ENCODE measurements at places on chromosomes 16 and 17.
A peak's percentile ranks its signal among the peaks of the same experiment; 100 is the strongest.

- peak; percentile 78 for DNase-seq
These were observed 31.0 kb upstream of the RHOT1 start for GRCh38 chr17:32111141-32111771.

GRCh38 chr17:78842881-78843565, 2.4 kb upstream of the USP36 start:
- DNase-seq, result no peak

DNA sequence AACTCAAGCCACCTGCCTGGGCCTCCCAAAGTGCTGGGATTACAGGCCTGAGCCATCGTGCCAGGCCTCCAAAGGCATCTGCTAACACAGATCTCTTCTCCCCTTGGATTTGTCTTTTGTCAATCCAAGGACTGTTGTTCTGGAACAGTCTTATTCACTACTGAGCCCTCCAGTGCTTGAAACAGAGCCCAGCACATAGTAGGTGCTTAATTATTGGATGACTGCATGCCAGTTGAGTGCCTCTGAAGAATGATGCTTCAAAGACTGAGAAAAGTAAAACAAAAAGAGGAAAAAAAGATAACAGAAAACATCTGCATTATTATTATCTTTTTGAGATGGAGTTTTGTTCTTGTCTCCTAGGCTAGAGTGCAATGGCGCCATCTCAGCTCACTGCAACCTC, 1.7 kb upstream of the CRISPLD2 start:
- DNase-seq, result no peak

- DNase-seq, result no peak
These were observed 40.5 kb upstream of the RASD1 start for GRCh38 chr17:17536702-17537101.

GRCh38 chr17:2475056-2475455, 36.6 kb downstream of the METTL16 start:
- no peak for DNase-seq

DNA sequence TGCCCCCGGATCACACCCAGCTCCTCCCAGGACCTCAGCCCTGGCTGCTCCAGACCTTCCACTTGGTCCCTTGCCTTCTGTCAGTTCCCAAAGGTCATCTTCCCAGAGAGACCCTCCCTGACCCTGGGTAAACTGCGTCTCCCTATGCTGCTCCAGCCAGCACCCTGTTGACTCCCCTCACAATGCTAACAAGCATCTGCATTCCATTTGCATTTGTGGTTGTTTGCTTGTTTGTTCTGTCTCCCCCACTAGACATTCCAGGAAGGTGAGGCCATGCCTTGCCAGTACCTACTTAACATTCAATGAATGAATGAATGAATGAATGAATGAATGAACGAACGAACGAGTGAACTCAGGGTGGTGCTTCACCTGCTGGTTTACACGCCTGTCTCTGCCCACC, 171.2 kb downstream of the WSCD1 start:
- DNase-seq, result no peak

DNA sequence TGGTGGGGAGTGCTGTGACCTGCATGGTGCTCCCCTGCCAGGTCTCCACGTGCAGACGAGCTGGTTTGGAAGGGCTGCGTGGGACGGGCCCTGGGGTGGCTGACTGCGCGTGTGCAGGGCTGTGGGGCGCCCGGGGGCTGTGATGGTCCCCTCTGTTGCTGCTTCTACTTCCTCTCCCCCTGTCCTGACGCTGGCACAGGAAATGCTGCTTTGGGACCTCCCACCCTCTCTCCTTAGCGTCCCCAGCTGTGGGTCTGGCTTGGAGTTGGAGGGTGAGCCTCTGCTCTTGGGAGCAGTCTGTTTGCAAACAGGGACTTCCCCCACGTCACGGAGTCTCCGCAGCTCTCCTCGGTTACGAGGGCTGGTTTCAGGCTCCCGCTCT, 35.2 kb downstream of the TSC2 start:
- no peak for DNase-seq

DNA sequence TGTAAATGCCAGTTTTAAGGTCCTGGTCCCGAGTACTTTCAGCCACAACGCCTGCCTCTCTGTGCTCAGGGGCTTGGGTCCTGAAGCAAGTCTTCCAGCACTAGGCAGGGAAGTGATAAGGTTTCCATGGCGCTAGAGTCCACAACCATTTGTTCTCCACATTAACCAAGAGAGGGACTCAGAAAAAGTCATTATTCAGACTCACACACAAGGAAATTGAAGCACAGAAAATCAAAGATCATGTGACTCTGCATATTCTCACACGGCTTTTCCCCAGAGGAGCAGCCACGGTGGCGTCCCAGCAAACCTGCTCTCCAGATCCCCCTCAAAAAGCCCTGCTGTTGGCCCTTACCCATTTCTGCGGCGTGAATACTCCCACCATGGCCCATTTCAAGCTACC, 9.7 kb downstream of the ENPP7 start:
- no peak for DNase-seq

DNA sequence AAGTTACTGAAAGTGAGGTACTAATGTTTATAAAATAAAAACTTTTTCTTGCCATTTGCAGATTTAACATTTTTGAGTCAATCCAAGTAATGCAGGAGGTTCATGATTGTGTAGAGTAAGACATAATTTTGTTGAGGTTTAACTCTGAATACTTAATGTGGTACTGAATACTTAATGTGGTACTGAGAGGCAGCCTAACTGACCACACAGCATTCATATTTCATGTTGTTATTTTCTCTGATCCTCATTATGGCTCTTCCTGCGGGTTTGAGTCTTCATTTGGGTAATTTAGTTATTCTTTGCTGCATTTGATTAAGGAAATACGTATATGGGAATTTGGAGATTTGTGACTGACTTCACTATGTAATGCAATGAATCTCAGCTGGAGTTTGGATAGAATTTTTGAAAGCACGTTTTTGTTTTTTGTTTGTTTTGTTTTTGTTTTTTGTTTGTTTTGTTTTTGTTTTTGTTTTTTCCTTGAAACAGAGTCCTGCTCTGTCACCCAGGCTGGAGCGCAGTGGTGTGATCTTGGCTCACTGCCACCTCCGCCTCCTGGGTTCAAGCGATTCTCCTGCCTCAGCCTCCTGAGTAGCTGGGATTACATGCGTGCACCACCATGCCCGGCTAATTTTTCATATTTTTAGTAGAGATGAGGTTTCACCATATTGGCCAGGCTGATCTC, 3.8 kb downstream of the SF3B3 start:
- no peak for DNase-seq

DNA sequence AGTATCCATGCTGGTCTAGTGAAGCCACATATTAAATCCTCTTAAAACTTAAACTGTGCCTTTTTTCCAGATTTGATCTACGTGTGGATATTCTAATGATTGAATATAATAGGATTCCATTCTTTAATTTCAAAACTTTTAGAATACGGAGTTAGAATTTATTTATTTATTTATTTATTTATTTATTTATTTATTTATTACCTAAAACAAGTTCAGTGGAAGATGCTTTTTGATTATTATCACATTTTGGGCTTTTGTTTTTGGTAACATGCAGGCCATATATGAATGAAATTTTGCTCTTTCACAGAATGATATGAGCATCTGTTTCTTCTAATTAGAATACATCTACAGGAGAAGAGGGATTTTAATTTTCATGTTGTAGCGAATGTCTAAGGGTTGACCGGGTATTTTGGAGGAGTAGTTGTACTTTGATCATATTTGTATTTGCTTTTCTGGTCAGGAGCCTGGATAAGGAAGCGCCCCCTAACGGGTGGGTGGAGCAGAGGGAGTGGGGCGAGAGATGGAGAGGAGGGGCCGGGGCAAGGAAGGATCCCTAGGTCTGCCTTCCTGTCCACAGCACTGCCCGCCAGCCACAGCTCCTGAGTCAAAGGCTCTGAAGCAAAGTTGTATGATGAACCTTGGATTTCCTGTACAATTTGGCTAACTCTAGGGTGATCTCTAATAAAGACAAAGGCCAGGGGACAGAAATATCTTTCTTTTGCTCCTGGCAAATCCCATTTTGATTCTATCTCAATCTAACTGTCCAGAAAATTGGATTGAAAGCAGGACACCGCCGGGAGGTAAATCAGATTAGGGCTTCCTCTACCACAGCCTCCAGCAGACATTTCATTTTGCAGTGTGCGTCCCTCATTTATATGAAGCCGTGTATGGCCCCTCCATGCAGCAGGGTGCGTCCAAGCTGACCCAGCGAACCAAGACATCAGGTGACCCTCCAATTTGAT, 149.1 kb downstream of the PRKCA start:
- DNase-seq, result no peak

DNA sequence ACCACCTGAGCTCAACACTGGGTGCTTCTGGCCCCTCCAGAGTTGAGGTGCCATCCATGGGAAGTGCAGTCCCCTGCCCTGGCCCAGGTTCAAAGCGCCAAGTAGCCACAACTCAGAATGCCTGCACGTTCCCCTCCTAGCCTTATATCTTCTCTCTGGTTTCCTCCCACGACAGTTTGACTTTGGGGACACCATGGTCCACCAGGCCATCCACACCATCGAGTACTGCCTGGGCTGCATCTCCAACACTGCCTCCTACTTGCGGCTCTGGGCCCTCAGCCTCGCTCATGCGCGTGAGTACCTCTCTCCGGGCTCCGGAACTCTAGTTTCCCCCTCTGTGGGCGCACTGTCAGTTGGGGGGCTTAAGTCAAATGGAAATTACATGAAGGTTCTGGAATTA, 22.4 kb upstream of the NAGLU start:
- no peak for DNase-seq

GRCh38 chr16:66904428-66904845, 14.2 kb downstream of the CDH16 start:
- no peak for DNase-seq

DNA sequence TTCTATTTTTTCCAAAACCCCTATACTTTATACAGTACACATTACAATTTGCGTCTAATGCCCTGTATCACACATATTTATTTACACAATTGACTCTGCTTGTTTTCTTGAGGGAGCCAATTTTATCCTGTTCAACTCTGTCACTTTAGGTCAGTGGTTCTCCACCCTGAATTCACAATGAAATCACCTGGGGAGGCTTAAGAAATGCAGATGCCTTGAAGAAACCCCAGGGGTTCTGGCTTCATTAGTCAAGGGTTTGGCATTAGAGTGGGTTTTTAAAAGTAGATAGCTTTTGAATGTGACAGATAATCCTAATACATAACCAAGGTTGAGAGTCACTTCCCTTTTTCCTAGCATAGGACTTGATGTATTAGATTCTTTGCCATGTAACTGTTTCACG, 398.6 kb upstream of the ERCC4 start:
- DNase-seq, result no peak

GRCh38 chr17:21293831-21294210, 9.3 kb downstream of the MAP2K3 start:
- DNase-seq, result no peak

GRCh38 chr16:2919511-2920255, 8.0 kb downstream of the FLYWCH1 start:
- DNase-seq, result no peak

- DNase-seq, result no peak
These were observed 50.7 kb downstream of the PRMT7 start for GRCh38 chr16:68361485-68361884.

GRCh38 chr17:28693869-28694268, 17.8 kb downstream of the PROCA1 start:
- no peak for DNase-seq

GRCh38 chr16:13953501-13953900, 33.5 kb downstream of the ERCC4 start:
- DNase-seq, result no peak

GRCh38 chr16:29649588-29650494, 13.2 kb upstream of the SPN start:
- DNase-seq, result no peak

- DNase-seq, result no peak
These were observed 58.6 kb upstream of the TNRC6A start for GRCh38 chr16:24670623-24671454.

DNA sequence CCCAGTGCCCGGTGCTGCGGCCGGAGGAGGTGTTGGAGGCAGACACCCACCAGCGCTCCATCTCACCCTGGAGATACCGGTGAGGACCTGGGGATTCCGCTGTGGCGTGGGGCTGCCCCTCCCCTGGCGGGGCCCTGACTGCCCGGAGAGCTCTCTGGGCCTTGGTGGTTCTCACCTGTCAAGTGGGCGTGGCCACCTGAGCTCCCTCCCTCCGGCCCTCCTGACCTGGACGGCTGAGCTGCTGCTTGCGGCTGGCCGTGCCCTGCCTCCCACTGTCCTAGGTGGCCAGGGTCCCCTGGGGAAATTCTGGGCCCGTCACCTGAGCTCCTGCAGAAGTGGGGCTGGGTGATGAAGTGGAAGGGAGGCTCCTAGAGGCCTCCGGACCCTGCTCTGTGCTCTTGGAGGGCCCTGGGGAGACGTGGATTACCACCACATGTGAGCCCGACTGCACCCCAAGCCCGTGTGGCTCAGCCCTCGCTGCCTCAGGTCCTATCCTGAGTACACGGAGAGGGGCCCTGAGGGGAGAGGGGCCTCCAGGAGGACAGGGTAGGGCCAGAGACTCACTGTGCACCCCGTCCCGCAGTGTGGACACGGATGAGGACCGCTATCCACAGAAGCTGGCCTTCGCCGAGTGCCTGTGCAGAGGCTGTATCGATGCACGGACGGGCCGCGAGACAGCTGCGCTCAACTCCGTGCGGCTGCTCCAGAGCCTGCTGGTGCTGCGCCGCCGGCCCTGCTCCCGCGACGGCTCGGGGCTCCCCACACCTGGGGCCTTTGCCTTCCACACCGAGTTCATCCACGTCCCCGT, 1.1 kb downstream of the IL17C start:
- DNase-seq, result no peak

DNA sequence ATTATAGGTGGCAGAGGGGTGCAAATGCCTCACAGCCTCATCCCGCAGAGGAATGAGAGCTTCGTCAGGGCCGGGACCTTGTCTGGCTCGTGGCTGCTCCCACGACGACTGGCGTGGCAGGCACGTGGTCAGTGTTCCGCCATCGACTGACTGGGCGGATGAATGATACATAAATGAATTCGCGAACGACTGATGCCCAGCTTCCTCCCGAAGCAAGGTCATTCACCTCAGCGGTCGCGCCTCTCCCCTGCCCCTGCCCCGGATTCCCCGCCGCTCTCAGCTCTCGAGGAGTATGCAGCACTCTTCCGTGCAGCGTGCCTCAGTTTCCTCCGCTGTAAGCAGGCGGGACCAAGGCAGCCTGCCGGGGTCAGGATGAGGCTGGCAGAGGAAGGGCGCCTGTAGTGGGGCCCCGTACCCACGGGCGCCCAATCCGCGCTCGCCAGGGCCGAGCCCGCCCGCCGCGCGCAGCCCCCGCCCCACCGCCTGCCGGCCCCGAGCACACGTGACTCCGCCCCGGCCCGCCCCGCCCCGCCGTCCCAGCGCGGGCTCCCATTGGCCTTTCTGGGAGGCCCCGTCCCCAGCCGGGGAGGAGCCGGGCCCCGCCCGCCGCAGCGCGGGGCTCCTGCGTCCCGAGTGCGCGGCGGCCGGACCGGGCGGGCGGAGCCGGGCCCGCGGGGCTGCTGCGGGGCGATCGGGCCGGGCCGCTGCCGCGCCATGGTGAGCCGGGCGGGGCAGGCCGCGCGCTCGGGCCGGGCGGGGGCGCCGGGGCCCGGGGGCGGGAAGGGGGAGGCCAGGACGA, at the start of gene SNN:
SNN (plus strand) TSS at position 632 of the 799 bp plus-strand sequence. CDS start 7,605 bp downstream, outside the sequence.
- DNase-seq, result no peak

DNA sequence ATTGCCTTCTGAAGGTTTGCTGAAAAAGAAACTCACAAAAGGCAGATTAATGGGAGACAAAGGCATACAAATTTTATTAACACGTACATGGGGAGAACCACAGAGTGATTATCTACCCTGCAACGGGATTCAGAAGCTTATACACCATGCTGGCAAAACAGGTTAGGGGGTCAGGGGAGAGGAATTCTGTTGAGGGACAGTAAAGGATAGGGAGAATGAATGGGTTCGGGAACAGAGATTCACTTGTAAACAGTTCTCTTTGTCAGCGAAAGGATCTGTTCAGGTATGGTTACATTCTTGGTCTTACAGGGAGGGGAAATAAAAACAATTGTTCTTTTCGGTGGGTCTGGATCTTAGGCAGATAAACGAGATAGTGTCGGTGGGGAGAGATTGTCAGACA, 54.3 kb upstream of the B4GALNT2 start:
- DNase-seq, result no peak

Measured in SK-N-MC (cell line).